Memory B cell (primary cell): ENCODE measurements at places on chromosomes 2 and 18.

DNA sequence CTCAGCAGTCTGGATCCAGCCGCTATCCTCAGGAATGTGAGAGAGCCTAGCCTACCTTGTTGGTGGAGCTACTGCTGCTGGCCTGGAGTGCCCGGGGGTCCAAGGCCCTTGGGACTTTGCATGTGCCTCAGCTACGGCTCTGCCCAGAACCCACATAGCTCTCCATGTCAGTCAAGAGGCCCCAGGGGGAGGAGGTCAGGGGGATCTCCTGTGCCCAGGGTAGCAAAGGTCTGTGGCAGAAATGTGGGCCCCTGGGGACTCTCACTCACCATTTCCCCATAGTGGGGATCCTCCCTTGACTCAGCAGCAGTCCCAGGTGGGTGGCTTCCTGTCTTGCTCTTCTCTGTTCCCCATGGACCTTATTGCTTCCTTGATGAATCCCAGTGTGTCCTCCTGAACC is 342.7 kb upstream of the CHAC2 start:
- no peak for DNase-seq

GRCh38 chr2:8534729-8535468 is 147.0 kb upstream of the ID2 start:
- DNase-seq: no peak

GRCh38 chr2:108593547-108594098 is 59.4 kb downstream of the LIMS1 start:
- no peak for DNase-seq

DNA sequence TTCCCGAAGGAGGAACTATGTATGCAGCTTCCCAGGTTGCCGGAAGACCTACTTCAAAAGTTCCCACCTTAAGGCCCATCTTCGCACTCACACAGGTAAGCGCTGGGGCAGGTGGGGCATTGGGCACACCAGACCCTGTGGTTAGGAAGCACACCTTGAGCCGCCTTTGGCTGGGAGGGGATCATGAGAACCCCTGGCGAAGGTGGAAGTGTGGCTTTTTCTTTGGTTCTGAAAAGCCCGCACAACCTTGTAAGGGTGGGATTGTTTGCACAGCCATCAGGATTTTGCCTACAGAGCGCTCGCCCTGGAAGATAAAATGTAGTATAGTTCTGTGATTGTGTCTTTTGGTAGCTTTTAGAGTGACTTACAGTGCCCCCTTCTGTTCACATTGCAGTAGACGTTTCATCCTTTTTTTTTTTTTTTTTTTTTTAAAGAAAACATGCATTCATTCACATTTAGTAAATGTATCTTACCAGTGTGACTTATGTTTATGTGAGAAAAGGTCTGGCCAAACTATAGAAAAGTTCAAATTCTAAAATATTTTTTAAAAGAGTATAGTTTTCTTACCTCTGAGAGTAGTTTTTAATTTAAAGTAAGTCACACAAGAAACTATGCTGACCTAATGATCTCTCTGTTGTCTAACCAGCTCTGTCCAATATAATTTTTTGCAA is 5.3 kb downstream of the KLF11 start:
- peak; percentile 46 for DNase-seq

GRCh38 chr2:25897506-25897905 is 19.2 kb upstream of the ASXL2 start:
- DNase-seq: no peak

DNA sequence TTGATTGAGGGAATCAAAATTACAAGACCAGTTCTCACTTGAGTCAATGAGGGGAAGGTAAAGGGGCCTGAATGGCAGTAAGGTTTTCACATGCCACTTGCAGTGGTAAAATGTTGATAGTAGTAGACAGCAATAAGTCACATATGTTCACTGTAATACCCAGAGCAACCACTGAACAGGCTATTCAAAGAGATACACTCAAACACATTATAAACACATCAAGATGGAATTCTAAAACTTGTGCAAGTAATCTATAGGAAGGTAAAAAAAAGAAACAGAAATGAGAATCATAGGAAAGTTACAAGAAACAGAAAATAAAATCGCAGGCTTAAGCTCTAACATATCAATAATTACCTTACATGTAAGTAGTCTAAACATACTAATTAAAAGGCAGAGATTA is 86.6 kb upstream of the AFF3 start:
- DNase-seq: no peak

GRCh38 chr18:14976736-14977430 is 228.9 kb downstream of the ANKRD30B start:
- DNase-seq: no peak

- no peak for DNase-seq
Observed at GRCh38 chr2:86807468-86808275, 17.0 kb upstream of the CD8A start.

DNA sequence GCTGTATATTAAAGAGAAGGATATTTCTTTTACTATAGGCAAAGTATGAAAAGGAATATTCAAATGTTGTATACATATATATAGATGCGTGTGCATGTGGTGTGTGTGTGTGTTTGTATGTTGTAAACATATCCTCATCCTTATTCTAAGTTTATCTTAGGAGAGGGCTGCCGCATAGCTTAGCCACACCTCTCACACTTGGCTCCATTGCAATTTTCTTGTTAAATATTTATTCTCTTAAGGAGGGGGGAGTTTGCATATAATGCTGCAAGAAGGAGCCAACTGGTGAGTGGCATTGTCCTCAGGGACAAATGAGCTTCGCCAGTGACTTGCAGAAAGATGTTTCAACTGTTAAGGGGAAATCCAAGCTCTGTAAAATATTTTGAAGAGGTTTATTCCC is 360.1 kb upstream of the RND3 start:
- DNase-seq: no peak

GRCh38 chr18:74114116-74114515 is 33.5 kb downstream of the FBXO15 start:
- DNase-seq: no peak

DNA sequence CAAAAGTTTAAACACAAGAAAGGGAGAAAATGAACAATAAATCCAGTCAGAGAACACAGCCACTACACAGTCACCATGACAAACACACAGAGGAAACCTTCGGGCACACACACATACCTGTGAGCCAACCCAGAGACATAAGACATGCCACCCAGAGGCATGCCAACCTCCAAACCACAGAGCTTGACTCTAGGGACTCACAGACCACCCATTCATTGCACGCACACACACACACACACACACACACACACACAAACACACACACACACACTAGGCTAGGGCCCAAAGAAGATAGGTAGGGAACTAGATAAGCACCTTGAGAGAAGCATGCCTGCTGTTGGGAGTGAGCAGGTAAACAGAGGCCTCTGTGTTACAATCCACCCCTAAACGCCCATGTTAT is 9.1 kb downstream of the SIX3 start:
- DNase-seq: no peak

GRCh38 chr2:148614322-148615049 is 30.1 kb upstream of the EPC2 start:
- DNase-seq: no peak

DNA sequence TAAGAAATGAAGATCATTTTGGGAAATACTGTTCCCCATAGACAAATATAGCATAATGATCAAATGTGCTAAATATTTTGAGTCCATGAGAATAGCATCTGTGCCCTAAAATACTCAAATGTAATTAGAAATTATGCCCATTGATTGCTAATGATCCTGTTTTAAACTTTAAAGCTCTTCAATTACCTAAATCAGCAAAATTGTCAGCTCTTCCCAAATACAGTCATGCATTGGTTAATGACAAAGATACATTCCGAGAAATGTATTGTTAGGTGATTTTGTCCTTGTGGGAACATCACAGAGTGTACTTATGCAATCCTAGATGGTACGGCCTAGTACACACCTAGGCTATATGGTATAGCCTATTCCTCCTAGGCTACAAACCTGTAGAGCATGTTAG is 89.7 kb downstream of the NEB start:
- DNase-seq: no peak

- no peak for DNase-seq
Observed at GRCh38 chr2:86507600-86507999, 55.6 kb downstream of the CHMP3 start.

DNA sequence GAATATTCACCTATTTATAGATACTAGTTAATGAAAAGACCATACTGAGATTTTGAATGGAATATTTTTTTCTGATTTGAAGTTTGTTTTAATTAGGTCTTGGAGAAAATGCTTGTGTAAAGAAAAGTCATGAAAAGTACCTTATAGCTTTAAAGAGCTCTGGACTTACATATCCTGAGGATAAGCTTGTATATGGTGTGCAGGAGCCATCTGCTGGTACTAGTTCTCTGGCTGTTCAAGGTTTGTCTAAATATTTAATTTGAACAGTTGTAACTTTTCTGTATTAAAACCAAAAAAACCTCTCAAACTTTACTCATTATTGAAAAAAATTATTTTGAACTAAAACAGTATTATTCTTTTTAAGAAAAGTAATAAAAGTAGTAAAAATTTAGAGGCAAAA is 50.1 kb downstream of the UBR3 start:
- no peak for DNase-seq

- no peak for DNase-seq
Observed at GRCh38 chr2:202066875-202067274, 6.2 kb upstream of the KIAA2012 start.

DNA sequence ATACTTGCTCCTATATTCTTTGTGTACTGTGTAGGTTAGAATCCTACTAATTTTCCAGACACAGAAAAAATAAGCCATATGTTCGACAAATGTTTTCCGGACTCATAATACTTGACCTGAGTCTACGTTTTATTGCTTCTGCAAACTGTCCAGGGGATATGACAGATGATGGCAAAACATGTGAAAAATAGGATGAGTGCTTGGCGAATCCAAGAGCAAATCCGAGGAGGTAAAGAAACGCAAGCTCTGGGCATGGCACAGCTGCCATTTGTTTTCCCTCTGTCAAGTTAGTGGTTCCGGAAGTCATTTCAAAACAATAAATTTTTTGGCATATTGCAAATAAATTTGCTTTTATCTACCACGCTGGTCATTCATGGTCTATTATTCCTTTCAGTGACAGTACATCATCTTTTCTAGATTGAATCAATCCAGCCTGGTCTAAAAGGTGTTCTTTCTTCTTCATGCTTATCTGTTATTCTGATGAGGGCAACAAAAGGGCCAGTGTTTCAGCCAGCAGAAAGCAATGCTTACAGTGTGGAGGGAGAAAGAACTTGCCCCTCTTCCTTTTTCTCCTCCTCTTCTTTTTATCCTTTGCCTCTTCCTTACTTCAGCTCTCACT is 476.1 kb upstream of the SOX11 start:
- no peak for DNase-seq

DNA sequence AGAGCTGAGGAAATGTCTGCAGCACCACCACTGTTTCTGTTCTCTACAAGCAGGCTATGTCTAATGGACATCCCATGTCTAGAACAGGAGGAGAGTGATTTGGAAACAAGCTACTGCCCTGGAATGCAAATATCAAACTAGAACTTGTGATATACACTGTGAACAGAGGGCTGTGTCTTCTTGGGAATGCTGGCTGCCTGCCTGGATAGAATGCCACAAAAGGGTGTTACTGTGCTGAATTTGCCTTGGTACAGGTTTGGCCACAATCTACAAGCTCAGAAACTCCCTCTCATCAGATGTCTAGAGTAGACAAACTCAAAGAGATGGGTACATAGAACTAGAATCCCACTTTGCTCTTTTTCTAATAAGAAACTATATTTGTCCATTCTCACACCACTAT is 170.5 kb downstream of the NYAP2 start:
- DNase-seq: no peak

- DNase-seq: no peak
Observed at GRCh38 chr2:174535757-174536703, 49.2 kb upstream of the GPR155 start.

GRCh38 chr2:70126413-70126812 is 39.1 kb downstream of the PCBP1 start:
- DNase-seq: no peak

DNA sequence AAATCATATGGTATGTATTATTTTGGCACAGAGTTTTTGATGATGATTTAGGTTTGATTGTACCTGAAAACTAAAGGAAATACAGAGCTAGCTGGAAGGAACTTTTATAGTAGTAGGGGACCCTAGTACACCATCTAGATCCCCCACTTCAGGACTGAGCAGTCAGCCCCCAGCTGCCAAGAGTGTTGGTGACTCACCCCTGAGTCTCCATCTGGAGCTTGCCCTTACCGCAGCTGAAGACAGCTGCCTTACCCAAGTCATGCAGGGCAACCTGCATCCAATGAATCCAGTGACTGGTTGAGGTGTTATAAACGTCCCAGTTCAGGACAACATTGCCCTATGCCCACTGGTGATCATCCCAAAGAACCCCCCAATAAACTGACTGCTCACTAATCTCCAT is 15.3 kb downstream of the PMS1 start:
- no peak for DNase-seq

DNA sequence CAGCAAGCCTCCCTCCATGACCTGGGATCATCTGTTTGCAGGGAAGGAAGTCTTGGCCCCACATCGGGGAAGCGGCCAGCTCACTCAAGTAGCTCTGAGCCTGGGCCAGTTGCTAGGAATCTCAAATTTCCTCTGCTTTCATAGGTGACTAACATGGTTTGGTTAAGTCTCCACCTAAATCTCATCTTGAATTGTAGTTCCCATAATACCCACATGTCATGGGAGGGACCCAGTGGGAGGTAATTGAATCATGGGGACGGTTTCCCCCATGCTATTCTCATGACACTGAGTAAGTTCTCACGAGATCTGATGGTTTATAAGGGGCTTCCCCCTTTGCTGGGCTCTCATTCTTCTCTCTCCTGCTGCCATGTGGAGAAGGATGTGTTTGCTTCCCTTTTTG is 75.2 kb downstream of the LBH start:
- no peak for DNase-seq

DNA sequence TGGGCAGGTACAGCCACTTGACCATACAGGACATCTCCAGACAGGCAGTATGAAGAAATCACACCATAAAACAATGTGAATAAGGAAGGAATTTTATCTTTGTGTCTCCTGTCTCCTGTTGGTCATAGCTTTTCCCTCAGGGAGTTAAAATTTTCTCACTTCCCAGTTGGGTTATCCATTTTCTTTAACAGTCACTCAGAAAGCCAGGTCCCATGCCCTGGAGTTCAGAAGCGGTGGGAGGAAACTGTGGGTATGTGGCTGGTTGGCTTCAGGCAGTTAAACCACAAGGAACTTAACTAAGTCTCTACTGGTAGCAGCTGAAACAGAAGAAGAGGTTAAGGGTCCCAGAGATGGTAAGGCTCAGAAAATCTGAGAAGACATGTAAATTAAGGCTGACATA is 6.5 kb upstream of the SMAD2 start:
- no peak for DNase-seq
